ENCODE measurements at places on chromosomes 1 and 21. TPM values are rescaled to one million over a fixed set of nuclear protein-coding genes. Genes with fewer than 3 reads are reported as not detected.

PFDN2 gene
- total RNA-seq = 33.8 TPM

FCGR3A gene
- 4.7 TPM for total RNA-seq

FAM110D gene
- total RNA-seq = 0.47 TPM

- no peak for DNase-seq
These were observed 473.0 kb upstream of the VAMP3 start for GRCh38 chr1:7298145-7298544.

GRCh38 chr1:220879509-220880361, 492 bp downstream of the HLX start:
- DNase-seq = no peak

DNA sequence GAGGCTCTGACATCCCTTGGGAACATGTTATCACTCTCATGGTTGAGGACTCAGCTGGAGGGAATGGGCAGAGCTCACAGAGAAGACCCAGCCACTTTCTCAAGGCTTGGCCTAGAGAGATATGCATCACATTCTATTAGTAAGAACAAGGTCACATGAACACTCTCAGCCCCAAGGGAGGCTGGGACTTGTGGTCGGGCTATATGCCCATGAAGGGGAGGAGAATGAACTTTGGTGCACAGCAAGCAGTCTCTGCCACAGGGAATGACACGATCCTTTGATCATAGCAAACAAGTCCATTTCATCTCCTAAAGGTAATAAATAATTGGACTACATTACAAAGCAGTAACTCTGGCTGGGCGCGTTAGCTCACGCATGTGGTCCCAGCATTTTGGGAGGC, 105.7 kb downstream of the SYF2 start:
- DNase-seq = no peak

GRCh38 chr1:154115180-154115579, 39.7 kb downstream of the NUP210L start:
- DNase-seq = no peak

GRCh38 chr1:198778049-198778448, 139.2 kb downstream of the PTPRC start:
- no peak for DNase-seq

DNA sequence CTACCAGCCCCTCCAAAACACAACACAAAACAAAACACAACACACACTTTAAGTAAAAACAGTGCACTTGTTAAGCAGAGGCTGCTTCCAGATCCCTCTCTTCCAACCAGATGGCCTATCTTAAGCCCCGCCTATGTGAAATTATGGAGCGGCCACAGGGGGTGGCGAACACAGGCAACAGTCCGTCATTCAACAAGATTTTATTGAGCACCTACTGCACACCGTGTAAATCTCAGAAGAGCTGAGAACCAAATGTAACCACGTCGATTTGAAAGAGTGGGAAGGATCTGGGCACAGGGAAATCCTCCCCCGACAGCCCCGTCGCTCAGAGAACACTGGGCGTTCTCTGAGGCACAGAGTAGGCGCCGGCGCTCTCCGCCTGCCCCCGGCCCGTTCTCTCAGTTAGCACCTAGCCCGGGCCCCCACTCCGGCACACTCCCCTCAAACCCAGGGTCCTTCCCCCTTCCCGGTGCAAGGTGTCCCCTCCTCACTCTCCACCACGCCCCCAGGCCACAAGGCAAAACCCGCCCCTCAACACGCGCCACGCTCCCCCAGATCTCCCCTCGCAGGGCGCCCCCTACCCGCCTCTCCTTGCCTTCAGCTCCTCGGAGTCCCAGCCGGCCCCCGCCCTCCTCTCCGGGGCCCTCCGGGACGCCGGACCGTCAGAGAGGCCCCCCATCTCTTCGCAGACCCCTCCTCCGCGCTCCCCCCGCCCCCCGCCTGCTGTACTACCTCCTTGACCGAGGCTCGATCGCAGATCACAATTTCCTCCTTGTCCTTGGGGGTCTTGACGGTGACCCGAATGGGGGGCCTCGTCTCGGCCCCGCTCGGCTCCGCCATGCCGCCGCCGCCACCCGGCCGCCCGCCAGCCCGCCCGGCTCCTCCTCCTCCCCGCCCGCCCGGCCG, 483 bp downstream of the UBQLN4 start:
- DNase-seq = peak; percentile 51

DNA sequence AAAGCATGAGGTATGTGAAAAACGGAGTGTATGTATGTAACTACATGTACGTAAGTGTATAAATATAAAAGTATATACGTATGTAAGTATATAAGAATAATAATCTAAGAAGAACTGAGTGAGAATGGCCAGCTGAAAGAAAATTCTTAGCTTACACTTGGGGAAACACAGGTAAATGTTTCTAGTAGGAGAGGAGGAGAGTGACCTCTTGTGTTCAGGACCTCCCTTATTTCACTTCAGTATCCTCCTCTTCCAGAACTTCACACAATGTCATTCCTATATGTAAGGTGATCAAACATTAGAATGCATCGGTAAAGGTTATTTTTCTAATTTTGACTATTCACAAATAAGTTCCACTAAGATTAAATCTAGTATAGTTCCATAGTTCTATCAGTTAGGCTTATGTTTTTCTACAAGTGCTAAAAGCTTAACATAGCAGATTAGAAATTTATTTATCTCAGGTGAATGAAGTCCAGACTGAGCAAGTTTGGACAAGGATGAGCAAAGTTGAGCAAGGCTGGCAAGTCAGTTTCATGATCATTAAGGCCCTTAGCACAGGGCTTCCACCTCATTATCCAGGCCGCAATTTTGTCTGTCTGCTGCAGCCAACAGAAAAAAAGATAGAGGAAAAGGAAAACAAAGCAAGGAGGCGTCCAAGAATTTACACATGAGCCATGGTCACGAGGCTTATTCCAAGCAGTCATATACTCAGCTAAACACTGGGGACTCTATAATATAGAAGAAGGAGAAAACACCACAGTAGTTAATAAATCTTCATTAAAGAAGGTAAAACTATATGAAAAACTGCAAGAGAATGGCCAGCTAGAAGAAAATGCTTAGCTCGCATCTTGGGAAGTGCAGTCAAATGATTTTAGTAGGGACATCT, 7.1 kb upstream of the MROH9 start:
- no peak for DNase-seq

DNA sequence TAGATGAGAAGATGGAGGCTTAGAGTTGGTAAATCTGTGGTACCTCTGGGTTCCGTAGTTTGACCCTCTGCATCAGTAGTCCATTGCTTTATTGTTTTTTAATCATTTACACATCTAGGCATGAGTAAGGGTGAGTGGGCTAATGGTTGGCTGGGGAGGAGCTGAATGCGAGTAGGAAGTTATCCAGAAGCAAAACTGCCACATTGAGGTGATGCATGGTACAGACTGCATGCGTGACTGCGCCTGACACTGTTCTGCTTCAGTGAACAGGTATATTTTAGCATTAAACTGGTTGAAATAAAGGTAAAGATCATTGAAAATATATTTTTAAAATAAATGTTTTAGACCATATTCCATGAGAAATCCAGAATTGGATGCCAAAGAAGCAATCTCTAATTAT, 4.4 kb downstream of the DNAJC16 start:
- no peak for DNase-seq
